ENCODE measurements at places on chromosomes 12 and 14.

GRCh38 chr12:6113691-6114475 is 10.6 kb downstream of the VWF start:
- DNase-seq, result no peak

DNA sequence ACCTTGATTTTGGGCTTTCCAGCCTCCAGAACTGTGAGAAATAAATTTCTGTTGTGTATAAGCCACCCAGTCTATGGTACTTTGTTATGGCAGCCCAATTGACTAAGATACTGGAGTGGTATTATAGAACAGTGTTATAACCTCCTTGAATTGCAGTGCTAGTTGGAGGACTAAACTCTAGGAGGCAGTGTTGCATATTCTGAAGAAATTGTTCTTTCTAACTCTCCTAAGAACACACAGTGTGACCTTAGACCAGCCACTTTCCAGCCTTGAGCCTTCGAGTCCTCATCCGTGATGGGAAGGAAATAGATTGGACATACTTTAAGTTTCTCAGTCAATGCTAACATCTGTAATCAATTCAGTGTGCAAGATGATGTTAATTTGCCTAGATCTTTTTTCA is 22.4 kb upstream of the LRRC10 start:
- no peak for DNase-seq

DNA sequence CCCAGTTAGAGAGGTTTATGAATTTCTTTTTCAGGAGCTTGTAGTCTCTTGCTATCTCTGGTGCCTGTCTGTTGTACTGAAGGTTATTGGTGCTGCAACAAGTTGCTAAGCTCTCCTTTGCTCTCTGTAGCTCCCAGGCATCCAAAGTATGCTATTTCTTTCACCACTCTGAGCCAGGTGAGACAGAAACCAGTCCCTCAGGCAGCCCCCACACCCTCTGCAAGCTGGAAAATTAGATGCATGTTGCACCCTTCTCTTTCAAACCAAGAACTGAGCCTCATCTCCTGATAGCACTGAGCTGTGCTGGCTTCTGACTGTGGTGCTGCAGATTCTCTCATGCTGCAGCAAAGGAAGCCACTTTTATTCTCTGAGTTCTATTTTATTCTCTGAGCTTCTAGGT is 9.6 kb upstream of the TRIM9 start:
- DNase-seq, result no peak

DNA sequence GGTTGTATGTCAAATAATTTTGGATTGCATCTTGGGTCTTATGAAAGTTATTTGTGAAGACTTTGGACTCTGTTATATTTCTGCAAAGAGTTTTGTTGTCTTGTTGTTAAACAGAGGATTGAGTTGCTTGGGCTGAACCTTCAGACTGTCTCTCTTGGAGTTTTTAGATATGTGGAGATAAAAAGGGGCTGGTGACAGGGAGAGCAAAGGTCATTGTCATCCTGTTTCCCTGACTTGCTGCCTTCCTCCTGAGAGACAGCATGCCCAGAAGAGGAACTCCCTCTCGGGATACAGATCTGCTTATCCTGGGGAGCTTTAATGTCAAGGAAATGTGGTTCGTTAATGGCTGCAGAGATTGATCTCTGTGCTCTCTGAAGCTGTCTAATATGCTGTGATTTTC is 47.6 kb upstream of the RFLNA start:
- DNase-seq, result no peak

- no peak for DNase-seq
Measured at GRCh38 chr12:75982169-75982564, 49.4 kb downstream of the PHLDA1 start.

DNA sequence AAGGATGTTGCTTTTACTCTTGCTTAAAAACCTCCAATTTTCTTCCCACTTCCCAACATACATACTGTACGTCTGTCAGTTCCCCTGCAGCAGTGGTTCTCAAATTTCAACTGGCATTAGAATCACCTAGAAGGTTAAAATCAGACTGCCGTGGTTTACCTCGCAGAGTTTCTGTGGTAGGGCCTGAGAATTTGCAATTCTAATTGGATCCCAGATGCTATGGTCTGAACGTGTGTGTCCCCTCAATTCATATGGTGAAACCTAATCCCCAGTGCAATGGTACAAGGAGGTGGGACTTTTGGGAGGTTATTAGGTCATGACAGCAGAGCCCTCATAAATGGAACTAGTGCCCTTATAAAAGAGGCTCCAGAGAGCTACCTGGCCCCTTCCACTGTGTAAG is 226.9 kb downstream of the CRADD start:
- no peak for DNase-seq

DNA sequence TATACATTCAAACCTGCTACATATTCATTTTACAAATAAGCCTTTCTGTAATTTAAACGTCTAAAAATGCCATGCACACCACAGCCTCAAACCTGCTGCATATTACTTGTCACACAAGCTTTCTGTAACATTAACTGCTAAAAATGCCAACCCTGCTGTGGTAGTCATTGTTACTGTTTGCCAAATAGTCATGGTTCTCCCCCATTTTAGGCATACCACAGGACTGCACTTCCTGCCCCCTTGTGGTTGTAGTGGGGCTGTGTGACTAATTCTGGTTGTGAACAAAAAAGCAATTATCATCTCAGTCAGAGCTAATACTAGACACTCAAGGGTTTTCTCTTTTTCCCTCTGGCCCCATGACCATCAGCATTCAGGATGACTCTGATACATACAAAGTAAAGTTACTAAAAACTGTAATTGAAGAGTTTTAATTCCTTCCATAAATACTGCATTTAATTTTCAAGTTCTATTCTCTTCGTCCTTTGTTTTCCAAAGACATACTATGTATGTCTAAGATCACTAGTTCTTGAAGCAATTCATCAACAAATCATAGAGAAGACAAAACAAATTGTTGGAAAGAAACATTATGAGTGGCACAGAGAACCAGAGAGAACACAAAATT is 5.7 kb upstream of the SLC35F4 start:
- peak; percentile 35 for DNase-seq
